ENCODE measurements at places on chromosomes 12 and 14.

DNA sequence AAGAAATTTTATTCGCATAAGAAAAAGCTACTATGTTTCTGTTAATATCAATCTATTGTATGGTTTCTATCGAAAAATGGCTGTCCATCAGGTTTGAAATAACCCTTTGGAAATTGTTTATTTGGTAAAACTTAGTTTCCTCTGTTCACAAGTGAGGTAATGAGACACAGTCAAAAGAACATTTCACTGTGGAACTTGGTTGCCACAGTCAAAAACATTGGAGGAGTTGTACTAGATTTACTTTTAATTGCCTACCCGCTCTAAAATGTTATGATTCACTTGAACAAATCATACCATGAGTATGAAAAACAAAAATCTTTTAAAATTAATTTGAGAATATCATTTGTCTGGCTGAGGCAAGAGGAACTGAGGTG, 46.5 kb downstream of the ITPR2 start:
- no peak for DNase-seq

GRCh38 chr14:106737021-106737420, 1210.6 kb downstream of the TMEM121 start:
- DNase-seq = no peak

DNA sequence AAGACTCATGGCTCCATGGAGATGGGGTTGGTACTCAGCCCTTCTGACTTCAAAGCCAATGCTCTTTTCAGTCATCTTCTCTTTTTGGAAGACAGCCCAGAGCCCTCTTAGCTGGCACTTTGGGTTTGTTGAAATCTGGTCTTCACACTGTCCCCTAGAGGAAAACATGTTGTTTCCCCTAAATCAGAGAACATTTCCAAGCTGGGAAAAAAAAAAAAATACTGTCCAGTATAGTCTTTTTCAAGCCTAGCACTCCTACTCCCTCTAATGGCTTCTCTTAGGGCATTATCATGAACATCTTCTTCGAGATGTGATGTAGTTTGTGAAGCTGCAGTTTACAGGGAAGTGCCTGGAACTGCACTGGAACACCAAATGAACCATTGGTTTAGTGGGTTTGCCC, 3.0 kb upstream of the ZC3H14 start:
- DNase-seq = no peak

GRCh38 chr12:43852744-43853143, 16.9 kb downstream of the TMEM117 start:
- DNase-seq = no peak

GRCh38 chr14:85991156-85991555, 461.2 kb downstream of the FLRT2 start:
- no peak for DNase-seq

Data from stimulated activated CD8-positive, alpha-beta memory T cell treated with anti-CD3 and anti-CD28 coated beads, Interleukin-2, amount 100 ng/mL, for 48 hours (primary cell).